GM13977 (cell line): ENCODE measurements at places on chromosomes 3 and 15.
A peak's percentile ranks its signal among the peaks of the same experiment; 100 is the strongest.

GRCh38 chr15:99182791-99183190 is 66.6 kb downstream of the TTC23 start:
- DNase-seq = no peak

DNA sequence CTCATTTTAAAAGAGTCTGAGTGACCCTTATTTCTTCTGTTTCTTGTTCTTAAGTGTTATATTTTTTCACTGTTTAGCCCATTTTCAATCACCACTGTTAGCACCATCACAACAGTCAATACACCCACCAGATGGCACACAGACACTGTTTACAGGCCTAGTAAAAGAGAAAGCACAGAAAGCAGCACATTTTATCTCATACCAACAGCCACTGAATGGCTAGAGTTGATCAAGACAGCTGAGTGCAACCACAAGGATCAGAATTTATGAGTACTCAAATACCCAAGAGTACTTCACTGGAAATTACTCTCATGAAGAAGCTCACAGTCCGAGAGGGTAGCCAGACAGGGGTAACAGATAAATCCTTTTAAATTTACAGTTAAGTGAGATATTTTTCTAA is 127.0 kb downstream of the TFDP2 start:
- peak; percentile 45 for DNase-seq

DNA sequence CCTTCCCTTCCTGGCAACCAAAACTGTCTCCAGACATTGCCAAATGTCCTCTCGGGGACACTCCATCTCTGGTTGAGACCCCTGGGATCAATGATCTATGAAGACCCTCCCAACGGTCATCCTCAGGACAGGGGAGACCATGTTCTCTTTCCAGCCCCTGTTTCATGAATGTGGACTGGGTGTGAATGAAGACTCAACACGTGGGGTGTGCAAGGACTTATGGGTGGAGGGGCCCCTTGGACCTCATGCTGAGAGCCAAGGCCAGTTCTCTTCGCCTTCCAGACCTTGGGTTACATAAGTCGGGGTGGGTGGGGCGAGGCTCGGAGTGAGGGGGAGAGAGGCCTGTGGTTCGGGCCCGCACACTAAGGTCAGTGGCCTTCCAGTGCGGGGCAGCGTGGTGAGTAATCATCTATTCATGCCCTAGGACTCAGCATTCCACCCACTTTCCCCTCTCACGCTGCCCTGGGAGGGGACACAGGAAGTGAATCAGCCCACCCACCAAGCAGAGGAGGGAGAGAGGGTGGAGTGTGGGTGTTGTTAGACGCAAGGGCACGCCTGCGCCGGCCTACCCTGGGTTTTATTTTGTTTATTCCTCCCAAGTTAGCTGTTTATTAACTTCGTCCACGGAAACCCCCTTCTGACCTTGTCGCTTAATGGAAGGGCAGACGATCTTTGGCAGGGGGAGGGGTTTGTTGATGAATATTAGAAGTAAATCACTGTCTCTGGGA is 6.7 kb downstream of the PAQR5 start:
- DNase-seq = no peak

DNA sequence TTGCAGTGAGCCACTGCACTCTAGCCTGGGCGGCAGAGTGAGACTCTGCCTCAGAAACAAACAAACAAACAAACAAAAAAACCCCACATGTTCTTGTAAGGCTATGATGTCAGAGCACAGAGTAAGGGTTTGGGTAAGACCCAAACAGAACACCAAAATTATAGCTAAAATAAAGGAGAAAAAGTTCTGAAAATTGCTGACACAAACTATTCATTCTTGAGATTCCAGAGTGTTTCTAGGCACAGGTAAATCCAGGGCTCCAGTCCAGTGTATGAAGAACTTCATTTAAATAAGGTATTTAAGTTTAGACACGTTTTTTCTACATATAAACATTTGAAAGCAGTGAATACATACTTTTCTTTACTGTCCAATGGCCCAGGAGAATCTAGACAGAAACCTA is 3.9 kb downstream of the CDC25A start:
- no peak for DNase-seq

- no peak for DNase-seq
Measured at GRCh38 chr15:90716317-90716975, 700 bp upstream of the BLM start.

- no peak for DNase-seq
Measured at GRCh38 chr3:143337387-143337786, 217.8 kb downstream of the CHST2 start.

DNA sequence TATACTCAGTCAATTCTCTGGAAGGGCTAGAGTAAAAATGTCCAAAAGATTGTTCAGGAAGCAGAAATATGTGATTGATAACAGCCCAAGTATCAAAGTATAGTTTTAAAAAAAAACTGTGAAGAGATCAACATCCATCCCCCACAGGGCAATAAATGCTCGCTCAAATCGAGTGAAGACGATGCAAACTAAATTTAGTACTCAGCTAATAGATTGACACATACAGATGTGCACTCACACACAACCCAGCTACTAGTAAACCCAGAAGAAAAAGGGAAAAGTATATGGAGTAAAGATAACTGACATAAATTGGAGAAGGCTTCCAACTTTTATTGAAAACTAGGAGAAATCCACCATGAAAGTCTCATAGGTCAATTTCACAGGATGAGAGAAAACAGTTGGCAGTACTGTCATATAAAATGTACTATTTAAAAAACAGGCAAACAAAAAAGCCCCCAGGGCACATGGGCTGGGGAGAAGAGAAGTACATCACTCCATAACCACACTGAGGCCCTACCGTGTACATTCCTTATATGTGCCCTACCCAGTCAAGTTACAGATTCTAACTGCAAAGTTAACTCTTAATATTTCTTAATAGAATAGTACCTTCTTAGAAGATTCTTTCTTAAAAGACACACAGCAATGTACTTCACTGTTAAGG is 125.7 kb downstream of the TBL1XR1 start:
- no peak for DNase-seq

- no peak for DNase-seq
Measured at GRCh38 chr15:35014241-35014640, 26.2 kb upstream of the ZNF770 start.
